ENCODE measurements at places on chromosomes 2 and 18.

DNA sequence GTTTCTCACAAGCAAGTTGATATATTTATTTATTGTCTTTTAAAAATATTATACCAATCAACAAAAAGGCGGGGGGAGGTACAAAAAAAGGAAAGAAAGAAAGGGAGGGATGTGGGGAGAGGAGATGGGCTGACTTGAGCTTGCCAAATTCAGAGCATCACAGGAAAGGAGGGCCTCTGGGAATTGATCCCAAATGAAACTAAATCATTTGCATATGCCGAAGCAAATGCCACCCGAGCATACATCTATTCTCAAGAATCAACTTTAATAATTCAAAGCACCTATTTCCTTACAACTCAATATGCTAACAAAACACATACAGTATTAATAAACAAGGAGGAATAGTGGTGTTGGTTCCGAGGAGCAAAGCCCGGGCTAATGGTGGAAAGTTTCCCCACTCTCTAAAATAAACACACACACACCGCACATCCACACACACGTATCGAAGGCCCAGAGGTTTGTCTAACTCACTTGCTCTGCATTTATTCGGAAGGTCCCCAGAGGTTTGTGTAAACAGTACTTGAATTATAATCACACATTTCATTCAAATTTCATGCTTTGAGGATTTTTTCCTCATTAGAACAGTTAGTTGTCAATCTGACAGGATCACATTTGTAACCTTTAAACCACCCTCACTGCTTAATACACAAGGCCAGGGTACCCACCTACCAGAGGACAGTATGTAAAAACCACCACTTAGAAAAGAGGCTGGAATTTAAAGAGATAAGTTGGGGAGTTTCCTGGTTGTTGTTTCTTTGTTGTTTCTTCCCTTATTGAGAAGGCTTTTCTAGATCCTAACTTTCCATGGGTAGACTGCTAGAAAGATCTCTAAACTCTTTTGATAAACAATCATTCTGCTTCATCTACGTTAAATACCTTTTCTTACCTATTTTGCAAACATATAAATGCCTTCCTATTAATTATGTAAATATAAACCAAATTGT lies 264.7 kb downstream of the TCF4 start:
- H3K4me3 ChIP-seq: no peak overlapping the region
- peaks cover 64% of the 10 kb centered on the region for H3K27me3 ChIP-seq
- no peaks in the 10 kb centered on the region for H3K36me3 ChIP-seq
- peaks cover 5% of the 10 kb centered on the region for H3K4me1 ChIP-seq
- H3K27ac ChIP-seq: no peak overlapping the region

- no peaks in the 10 kb centered on the region for H3K27me3 ChIP-seq
- DNase-seq: no peak
- H3K27ac ChIP-seq: no peak overlapping the region
- peaks cover 22% of the 10 kb centered on the region for H3K4me1 ChIP-seq
These were observed 41.6 kb downstream of the RHBDD1 start for GRCh38 chr2:226877491-226877890.

DNA sequence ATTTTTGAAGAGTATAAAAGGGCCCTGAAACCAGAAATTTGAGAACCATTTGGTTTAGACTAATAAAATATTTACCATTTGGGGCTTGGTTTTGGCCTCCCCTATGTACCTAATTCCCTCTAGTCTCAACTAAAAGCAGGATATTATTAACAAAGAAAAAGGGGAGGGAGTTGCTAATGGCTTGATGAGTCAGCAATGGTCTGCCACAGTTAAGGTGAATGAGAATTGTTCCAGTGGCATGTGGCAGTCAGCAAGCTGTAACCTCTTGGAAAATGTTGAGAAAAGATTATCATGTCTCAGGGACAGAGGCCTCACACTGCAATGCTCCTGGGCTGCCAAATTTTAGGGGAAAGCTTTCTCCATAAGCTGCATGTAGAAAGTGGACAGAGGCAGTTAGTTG lies 20.1 kb upstream of the SLC39A10 start:
- H3K27me3 ChIP-seq: no peaks in the 10 kb centered on the region
- peaks cover 5% of the 10 kb centered on the region for H3K4me1 ChIP-seq
- H3K4me3 ChIP-seq: no peak overlapping the region
- no peaks in the 10 kb centered on the region for H3K36me3 ChIP-seq
- no peak for DNase-seq

- no peak for DNase-seq
- no peak overlapping the region for H3K27ac ChIP-seq
- no peaks in the 10 kb centered on the region for H3K36me3 ChIP-seq
- H3K4me1 ChIP-seq: no peaks in the 10 kb centered on the region
- H3K4me3 ChIP-seq: no peak overlapping the region
- no peaks in the 10 kb centered on the region for H3K27me3 ChIP-seq
These were observed 338.7 kb downstream of the HRH4 start for GRCh38 chr18:24799176-24799575.

GRCh38 chr2:20744366-20745335 lies 77.7 kb downstream of the GDF7 start:
- H3K36me3 ChIP-seq: peaks cover 38% of the 10 kb centered on the region
- H3K27ac ChIP-seq: no peak overlapping the region
- no peaks in the 10 kb centered on the region for H3K27me3 ChIP-seq

DNA sequence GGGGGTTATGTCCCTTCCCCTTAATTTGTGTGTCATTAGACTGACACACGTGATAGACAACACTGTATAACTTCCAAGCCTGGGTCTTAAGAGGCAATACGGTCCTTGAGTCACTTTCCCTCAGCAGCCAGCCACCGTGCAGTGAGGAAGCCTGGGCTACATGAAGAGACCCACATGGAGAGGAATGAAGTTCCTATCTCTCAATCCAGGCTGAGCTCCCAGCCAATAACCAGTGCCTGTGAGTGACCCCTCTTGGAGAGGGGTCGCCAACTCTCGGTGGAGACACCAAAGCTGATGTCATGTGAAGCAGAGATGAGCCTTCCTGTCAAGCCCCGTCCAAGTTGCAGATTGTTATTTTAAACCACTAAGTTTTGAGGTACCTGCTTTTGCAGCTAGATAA lies 5.7 kb upstream of the WDSUB1 start:
- H3K27ac ChIP-seq: no peak overlapping the region
- DNase-seq: no peak
- H3K27me3 ChIP-seq: no peaks in the 10 kb centered on the region
- peaks cover 13% of the 10 kb centered on the region for H3K4me1 ChIP-seq

- no peaks in the 10 kb centered on the region for H3K4me1 ChIP-seq
- no peak for DNase-seq
- no peak overlapping the region for H3K27ac ChIP-seq
- H3K36me3 ChIP-seq: no peaks in the 10 kb centered on the region
These were observed 37.6 kb downstream of the IMPA2 start for GRCh38 chr18:12018861-12019260.

DNA sequence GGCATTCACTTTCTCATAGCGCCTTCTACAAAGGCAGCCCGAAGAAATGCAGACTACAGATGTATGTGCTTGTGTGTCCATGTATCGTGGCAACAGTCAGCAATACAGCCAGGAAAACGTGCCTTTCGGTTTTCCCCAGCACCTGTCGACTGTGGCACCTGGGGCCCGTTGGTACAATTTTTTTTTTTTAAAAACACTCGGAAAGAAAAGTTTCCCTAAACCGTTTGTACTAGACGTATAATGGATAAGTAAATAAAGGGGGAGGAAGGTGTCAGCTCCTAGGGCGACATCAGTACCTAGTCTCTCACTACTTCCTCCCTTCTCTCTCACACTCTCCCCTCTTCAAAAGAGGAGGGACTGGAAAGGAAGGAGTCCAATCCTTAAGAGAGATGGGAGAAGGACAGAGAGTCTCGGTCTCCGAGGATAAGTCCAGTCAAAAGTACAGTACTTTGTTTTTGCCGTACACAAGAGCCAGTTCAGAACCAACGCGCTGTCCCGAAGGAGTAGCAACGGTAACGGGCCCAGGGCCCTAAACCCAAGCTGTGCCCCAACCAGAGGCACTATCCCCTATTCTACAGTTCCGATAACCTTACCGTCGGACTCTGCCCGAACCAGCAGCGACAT lies 759 bp downstream of the PPP4R3B start:
- peaks cover 29% of the 10 kb centered on the region for H3K36me3 ChIP-seq
- H3K4me1 ChIP-seq: peaks cover 38% of the 10 kb centered on the region
- no peaks in the 10 kb centered on the region for H3K27me3 ChIP-seq
- H3K4me3 ChIP-seq: no peak overlapping the region
- no peak overlapping the region for H3K27ac ChIP-seq

All from activated naive CD8-positive, alpha-beta T cell treated with anti-CD3 and anti-CD28 coated beads for 36 hours (primary cell).